Caudate nucleus (tissue), 63 donors: ENCODE measurements at places on chromosomes 13 and 19.

DNA sequence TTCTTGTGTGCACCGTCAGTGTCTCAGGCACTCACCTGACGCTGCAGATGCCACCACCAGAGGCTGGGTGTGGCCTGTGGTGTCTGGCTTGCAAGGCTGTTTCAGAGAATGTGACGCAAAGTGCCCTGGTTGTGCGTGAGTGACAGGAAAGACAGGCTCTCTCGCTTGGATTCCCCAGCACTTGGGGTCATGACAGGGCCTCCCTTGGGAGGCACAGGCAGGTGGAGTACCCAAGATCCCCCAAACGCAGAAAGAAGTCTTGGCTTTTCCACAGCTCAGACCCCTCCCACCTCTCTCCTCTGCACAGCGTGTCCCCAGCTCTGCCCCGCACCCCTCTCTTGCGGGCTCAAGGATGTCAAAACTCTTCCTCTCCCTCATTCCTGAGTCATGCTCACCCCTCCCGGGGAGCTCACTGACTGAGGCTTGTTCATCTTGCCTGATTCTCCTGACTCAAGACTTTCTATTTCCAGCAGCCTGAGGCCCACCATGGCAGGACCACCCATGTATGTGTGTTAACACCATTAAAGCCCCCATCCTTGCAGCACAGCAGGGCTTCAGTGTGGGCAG is 21.0 kb downstream of the DHX34 start:
- DNase-seq: peak; percentile 42

DNA sequence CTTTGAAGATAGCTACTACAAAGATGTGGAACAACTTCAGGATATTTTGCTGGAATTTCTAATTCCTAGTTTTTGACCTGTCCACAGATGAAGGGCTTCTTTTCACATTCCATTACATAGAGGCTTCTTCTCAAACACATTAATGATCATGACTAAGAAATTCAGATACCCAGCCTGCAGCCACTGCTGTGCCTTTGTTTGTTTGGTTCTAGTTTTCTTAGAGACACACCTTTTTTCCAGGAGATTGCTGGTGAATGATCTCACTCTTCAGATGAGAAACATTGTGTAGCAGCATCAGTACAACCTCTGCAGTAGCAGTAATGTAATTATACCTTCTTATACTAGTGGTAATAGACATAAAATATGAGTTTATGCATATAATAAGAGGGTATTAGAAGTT is 5.0 kb downstream of the TDRD3 start:
- DNase-seq: no peak

DNA sequence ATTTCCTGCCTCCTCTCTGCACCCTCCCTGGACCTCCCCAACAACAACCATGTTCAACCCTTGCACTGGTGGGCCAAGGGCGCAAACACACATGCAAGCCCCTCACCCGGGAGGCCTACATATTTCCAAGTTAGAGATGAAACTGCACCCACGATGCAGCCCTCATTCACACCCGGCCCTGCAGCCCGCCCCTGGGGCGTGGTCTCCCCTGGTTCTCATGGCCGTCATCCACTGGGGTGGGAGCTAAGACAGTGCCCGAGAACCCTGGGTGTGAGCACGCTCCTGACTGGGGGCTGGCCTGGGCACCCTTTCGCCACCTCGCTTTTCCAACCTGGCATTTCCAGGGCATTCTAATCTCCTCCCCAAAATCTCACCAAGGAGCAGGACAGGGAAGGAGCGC is 7.0 kb upstream of the SLC7A10 start:
- DNase-seq: no peak

GRCh38 chr13:50921706-50922105 is 12.1 kb downstream of the RNASEH2B start:
- no peak for DNase-seq

GRCh38 chr19:28601723-28602440 is 611.1 kb downstream of the UQCRFS1 start:
- DNase-seq: no peak

DNA sequence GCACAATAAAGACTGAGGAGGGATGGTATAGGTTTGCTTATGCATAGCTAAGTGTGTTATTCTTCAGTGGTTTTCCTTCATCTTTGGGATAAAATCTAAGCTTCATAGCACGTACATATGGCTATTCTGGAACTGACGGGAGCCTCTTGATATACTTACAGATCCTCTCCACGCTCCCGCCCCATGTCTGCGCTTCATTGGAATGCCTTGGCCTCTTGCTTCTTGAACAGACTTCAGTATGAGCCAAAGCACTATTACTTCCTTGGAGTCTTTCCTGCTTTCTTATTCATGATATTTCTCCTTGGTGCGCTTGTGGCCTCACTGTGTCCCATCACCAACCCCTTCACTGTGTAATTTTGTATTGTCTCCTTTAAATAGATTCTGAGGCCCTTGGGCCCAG is 111.1 kb upstream of the RNF113B start:
- DNase-seq: no peak
